ENCODE measurements at places on chromosomes 16 and 17.
A peak's percentile ranks its signal among the peaks of the same experiment; 100 is the strongest.

GRCh38 chr17:64938290-64938689, 19.0 kb upstream of the LRRC37A3 start:
- no peak for DNase-seq

GRCh38 chr16:2603165-2604015, 65.6 kb downstream of the PDPK1 start:
- DNase-seq = peak; percentile 96

- DNase-seq = no peak
Observed at GRCh38 chr17:13046361-13046760, 28.5 kb upstream of the ELAC2 start.

DNA sequence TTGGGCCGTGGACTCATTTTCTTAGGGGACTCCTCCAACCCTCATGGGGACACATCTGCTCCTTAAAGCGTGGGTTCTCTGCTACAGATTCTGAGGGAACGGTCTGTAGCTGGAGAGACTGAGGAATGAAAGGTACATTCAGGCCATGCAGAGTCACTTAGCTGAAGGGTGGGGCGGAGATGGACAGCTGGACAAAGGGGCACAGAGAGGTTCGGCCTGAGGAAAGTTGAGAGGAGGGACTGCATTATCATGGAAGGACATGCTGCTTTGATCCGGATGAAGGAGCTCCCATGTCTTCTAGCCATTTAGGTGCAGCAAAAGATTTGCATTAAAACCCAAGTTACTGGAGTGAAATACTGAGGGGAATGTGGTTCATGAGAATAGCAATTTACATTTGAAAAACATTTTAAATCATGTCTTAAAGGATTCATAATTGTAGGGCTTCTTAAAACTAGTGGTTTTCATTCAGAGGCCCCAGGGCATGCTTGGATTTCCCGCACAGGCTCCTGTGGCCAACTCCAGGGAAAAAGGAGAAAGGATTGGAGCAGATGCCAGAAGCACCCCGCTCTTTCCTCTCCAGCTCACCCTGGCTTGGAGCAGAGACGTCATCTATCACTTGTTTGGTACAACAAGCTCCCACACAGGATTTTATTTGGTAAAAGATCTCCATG, 54.2 kb downstream of the CDRT4 start:
- DNase-seq = no peak

DNA sequence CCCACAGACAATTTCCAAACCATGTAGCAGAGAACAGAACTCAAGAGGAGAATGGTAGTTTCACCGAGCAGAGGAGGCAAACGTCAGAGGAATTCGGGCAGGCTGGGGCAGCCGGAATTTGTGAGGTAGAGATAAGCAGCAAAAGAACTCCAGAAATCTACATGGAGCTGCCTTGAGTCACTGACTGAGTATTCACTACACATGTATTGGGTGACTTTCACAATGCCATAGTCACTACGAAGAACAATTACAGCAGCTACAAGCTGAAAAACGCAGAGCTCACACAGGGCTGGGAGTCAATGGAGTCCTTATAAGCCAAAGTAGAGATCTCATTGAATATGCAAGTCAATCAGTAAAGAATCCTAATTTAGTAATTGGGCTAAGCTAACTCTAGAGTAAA, 13.4 kb downstream of the CMC2 start:
- peak; percentile 81 for DNase-seq

- no peak for DNase-seq
Observed at GRCh38 chr17:3004925-3005324, 58.5 kb downstream of the OR1D5 start.

DNA sequence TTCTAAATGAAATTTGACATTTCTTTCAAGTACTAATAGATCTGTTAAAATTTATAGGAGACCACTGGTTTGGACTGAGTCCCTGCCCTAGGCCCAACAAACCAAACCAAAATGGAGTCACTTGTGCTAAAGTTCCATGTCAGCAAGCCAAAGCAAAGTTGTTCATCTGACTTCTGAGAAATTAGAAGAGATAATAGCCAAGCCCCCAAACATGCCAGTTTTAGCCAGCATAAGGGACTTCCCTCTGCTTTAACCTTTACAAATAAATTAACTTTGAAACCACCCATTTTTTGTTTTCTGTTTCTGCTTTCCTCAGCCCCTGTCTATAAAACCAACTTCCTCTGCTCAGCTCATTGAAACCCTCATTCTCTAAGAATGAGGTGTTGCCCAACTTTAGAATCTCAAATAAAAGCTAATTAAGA, 18.9 kb downstream of the CDR2 start:
- no peak for DNase-seq

GRCh38 chr16:9787717-9788116, 394.5 kb downstream of the GRIN2A start:
- no peak for DNase-seq

GRCh38 chr16:87723226-87723623, 42.6 kb downstream of the KLHDC4 start:
- DNase-seq = no peak

DNA sequence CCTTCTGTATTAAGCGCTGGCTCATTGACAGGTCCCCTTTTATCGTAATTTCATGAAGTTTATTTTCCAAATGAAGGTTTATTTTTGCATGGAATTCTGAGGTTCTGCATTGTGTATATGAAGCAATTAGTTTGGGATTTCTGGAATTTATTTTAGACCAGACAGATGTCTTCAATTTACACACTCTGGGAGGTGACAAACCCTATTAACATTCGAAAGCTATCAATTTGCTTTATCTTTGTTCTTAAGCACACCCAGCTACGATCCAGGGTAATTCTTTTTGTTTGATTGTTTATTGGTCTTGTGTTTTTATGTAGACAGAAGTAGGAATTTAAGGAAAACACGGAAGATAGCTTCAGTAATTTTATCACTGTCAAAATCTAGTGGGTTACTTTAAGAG, 264.6 kb downstream of the HS3ST3A1 start:
- DNase-seq = no peak

DNA sequence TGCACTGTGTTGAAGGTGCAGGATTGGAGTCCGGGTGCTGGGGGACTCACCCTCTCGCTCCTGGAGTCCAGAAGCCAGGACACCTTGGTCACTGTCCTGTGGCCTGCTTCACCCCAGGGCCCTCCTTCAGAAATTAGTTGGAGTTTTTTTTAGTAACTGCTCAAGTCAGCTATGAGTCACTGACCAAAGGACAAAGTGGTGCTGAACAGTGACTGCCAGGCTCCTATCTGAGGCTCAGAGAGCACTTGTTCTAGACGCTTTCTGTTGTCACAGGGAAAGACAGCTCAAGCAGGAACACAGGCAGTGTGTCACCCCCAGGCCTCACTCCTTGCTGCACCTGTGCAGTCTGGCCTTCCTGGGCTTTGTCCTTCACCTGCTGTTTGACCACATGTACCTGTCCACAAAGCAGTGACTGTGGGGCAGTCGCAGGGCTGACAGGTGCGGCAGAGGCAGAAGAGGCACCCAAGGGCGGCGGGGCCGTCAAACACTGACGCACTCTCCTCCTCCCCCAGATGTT, 4.1 kb upstream of the FAAP100 start:
- DNase-seq = peak; percentile 51

DNA sequence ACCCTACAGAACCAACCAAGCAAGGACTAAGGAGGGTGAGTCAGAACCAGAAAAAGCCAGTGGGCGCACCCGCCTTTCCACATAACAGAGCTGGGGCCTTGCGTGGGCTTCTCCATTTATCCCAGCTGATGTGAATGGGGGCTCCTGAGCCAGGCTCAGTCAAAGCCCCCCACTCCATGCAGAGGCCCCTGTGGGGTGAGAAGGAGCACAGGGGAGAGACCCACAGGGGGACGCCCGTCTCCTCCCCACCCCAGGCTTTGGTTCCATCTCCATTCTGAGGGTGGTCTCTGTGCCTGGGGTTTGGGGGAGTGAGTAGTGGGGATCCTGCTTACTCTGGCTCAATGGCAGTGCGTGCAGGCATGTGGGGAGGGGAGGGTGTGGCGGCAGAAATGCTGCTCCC, 210.1 kb upstream of the TNRC6C start:
- DNase-seq = peak; percentile 5

DNA sequence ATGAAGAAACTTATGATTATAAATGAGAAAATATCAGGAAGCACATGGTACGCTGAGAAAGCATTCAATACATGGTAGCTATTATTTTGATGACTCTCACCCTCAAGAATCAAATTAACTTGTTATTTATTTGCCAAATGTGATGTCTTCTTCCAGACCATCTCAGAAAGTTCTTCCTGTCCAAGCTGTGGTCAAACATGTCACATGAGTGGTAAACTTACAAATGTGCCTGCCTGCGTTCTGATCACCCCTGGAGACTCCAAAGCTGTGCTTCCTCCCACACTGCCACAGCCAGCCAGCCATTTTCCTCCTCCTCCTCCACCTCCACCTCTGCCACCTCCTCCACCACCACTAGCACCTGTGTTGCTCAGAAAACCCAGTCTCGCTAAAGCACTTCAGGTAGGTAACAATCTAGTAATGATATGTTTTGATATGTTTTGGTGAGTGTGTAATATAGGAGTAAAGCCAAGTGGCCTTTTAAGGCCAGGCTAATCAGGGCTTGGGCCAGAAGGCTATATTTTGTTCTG, 16.4 kb upstream of the SMG8 start:
- no peak for DNase-seq

- DNase-seq = no peak
Observed at GRCh38 chr16:56927471-56927870, 4.5 kb upstream of the HERPUD1 start.

DNA sequence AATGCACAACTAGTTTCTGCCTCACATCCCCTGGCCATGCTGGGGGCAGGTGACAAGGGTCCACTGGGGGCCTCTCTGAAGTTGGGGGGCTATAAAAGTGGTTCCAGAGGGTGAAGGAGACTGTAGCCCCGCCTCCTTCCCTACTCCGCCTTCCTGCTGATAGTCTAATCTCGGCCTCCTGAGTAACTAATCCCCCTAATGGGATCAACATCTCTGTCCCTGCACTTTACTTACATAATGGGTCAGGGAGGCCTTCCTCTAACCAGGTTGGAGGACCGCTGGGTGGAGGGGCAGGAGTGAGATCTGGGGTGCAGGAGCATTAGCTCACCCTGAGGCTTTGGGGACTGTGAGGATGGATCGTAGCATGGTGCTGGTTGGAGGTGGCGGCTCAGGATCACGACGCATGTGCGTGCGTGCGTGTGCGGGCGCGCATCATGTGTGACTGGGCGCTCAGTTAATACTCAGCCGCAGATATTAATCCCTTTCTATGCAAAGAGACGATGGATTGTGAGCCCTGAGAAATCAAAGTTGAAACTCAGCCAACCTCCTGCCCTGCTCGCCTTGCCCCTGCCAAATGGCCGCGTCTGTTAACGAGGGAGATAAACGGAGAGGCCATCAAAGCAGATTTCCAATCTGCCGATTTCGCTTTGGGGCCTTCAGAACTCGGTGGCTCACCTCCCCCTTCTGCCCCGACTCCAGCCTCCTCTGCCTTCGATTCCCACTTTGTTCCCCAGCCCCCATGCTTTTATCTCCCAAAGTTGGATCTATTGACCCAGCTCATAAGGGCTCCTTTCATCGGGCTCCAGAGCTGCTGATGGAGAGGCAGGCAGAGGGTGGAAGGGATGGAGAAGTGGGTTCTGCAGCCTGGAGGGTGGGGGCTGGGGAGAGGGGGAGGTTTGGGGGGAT, 107.3 kb downstream of the SDK2 start:
- DNase-seq = no peak

GRCh38 chr16:82972331-82972919, 345.7 kb downstream of the CDH13 start:
- no peak for DNase-seq

DNA sequence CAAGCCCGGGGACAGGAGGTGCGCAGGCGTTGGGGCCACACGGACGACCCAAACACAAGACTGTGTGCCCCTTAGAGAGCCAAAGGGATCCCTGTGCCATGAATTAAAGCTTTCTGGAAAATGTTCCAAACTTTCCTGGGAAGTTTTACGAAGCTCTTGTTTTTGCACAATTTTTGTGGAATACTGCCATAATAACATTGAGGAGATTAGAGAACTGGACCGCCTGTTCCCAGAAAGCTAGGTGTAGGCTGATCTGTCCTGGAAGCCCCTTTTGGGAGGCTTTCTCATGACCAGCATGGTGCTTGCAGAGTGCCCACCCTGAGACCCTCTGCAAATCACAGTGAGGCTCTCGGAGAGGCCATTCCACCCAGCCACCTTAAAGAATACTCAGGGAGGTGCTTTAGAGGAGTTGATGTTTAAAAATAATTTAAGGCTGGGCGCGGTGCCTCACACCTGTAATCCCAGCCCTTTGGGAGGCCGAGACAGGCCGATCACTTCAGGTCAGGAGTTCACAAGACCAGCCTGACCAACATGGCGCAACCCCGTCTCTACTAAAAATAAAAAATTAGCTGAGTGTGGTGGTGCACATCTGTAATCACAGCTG, 1.1 kb downstream of the KDM8 start:
- no peak for DNase-seq

GRCh38 chr16:55294129-55294528, 29.9 kb upstream of the IRX6 start:
- DNase-seq = no peak

GRCh38 chr16:56607109-56607618, 1.2 kb upstream of the MT2A start:
- DNase-seq = no peak

DNA sequence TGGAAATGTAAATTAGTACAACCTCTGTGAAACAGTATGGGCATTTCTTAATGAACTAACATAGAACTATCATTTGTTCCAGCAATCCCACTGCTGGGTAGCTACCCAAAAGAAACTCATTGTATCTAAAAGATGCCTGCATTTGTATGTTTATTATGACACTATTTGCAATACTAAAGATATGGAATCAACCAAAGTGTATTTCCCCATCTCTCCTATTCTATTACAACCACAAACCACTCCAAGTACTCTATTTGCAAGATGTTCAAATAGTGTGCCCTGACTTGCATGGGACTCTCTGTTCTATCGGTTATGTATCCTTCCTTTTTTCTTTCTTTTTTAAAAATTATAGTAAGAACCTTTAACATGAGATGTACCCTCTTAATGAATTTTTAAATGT, 845.2 kb downstream of the CDH11 start:
- DNase-seq = no peak

DNA sequence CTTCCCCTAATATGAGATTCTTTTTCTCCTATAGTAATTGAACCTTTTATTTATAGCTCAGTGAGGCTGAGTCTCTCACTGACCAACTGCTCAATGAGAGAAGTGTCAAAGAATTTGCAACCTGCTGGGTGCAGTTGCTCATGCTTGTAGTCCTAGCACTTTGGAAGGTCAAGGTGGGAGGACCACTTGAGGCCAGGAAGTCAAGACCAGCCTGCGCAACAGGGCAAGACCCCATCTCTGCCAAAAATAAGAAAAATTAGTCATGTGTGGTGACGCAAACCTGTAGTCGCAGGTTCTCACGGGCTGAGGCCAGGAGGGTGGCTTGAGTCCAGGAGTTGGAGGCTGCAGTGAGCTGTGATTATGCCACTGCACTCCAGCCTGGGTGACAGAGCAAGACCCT, 30.9 kb upstream of the CRYBA1 start:
- DNase-seq = no peak

- no peak for DNase-seq
Observed at GRCh38 chr16:2598723-2599122, 60.9 kb downstream of the PDPK1 start.

- no peak for DNase-seq
Observed at GRCh38 chr17:49358641-49359247, 3.3 kb downstream of the ZNF652 start.

GRCh38 chr16:7964167-7964566, 626.1 kb downstream of the TMEM114 start:
- DNase-seq = no peak
